T-cell (primary cell): ENCODE measurements at places on chromosomes 16 and 17. TPM values are rescaled to one million over a fixed set of nuclear protein-coding genes. Genes with fewer than 3 reads are reported as not detected.

GRCh38 chr17:15475631-15476354, 8.4 kb upstream of the CDRT4 start:
- DNase-seq = no peak

- DNase-seq = no peak
These were observed 617 bp downstream of the COASY start for GRCh38 chr17:42562388-42563142.

GRCh38 chr16:64206862-64207261, 915.0 kb downstream of the CDH11 start:
- DNase-seq = no peak

DNA sequence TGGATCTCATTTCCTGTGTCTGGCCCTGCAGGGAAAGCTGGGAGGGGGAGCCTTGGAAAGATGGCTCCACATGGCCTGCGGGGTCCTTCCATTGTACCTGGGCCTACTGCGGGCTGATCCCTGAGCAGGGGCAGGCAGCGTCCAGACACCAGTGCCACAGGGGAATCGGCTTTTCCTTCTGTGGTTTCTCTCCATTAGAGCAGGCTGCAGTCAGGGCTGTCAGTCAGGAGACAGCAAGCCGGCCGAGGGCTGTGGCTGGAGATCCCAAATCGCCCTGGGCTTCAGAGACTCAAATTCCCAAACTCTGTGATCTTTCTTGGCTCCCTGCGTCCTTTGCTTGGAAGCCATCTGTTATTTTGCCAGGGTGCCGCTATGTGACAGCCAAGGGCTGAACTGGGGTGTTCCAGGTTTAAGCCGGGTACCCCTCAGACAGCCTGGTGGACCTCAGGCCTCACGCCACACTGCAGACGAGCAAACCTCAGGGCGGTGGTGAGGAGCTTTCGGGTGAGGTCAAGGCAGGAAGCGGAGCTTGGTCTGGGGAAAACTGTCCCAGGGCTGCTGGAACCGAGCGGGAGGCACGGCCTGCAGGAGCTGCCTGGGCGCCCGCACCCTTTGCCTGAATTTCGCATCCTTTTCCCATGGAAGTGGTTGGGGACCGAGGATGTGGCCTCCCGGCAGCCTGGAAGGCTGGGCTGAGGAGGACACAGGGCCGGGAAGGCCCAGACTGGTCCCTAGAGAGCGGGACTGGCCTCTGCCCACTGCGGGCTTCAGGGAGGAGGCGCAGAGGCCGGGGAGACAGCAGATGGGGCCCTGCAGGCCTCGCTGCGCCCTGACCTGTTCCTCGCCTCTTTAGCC, 1.5 kb upstream of the CPNE7 start:
- DNase-seq = no peak

DNA sequence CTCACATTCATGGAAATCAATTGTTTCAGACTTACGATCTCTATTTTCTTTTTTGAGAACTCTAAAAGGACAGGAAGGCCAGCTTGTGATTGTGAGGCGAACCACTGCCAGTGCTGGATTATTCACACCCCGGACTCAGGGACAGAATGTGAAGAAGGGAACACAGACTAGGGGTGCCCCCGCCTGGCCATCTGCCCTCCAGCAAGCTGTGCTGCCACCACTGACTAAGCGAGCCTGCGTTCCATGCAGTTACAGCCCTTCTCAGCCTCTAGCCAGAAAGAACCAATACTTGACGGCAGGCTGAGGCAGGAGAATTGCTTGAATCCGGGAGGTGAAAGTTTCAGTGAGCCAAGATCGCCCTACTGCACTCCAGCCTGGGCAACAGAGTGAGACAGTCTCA, 2.8 kb downstream of the HAGH start:
- no peak for DNase-seq

DNA sequence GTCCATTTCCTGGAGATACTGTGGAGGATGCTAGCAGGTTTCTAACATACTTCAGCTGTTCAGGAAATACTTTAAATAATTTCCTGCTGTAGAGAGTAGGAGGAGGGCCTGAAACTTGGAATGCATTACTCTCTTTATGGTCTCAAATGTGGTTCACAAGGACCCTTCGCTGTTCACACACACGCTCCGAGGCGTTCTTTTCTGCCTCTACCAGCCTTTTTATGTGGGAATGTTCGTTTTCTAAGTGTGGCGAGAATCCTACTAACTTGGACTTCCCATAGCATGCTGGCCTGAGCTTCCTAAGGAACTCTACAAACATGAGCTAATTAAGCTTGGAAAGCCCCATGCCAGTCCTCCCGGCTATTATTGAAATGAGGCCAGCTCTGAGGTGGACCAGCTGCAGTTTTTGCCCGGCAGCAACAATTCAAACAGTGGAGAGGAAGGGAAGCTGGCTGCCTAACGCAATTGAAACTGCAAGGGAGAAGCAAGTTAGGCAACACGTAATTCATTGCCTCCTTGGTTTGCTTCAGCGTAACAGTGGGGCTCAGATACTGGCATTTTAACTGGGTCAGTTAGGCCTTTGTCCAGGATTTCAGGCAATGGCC, 18.9 kb downstream of the KPNA2 start:
- no peak for DNase-seq

DNA sequence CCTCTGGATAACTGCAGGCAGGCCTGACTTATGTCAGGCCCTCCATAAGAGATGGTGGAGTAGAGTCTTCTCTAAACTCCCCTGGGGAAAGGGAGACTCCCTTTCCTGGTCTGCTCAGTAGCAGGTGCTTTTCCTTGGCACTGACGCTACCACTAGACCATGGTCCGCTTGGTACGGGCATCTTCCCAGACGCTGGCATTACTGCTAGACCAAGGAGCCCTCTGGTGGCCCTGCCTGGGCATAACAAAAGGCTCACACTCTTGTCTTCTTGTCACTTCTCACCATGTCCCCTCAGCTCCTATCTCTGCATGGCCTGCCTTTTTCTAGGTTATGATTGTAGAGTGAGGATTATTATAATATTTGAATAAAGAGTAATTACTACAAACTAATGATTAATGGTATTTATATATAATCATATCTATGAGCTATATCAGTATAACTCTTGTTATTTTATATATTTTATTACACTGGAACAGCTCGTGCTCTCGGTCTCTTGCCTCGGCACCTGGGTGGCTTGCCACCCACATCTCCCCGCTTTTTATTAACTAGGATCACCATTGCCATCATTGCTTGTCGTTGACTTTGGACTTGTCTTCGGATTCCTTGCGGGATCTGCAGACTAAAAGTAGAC, 59.8 kb upstream of the ARL4D start:
- peak; percentile 55 for DNase-seq

Gene RPGRIP1L
- total RNA-seq = 3.7 TPM

- DNase-seq = no peak
These were observed 27.8 kb upstream of the GOSR2 start for GRCh38 chr17:46895171-46895570.

GRCh38 chr17:66777689-66778225, 57.2 kb upstream of the CACNG5 start:
- no peak for DNase-seq

DNA sequence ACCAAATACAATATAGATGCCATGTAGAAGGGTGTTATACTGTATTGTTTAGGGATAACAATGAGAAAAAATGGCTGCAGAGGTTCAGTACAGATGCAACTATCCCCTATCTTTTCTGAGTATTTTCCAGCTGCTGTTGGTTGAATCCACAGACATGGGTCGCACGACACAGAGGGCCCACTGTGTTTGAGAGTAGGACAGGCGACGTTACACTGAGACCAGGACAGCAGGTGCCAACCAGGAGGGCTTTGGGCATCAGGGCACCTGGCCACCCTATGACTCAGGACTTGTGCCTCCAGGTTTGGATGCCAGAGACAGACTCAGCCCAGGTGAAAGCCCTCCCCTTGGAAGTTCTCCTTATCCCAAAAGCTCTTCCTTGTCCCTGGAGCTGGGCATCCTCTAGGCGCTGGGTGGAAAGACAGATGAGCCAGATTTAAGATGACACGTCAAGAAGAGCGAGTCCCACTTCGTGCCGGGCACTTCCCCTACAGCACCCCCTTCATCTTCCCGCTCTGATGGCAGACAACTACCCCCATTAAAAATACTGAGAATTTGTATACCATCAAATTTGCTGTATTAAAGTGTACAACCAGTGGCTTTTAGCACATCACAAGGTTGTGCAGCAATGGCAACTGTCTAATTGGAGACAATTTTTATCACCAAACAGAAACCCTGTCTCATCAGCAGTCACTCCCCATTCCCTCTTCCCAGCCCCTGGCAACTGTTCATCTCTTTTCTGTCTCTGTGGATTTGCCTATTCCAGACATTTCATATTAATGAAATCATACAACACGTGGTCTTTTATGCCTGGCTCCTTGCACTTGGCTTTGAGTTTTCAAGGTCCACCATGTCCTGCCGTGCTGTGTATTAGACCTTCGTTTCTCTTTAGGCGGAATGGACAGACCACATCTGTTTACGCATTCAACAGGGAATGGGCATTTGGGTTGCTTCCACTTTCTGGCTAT, 30.6 kb downstream of the TNFRSF13B start:
- no peak for DNase-seq

DNA sequence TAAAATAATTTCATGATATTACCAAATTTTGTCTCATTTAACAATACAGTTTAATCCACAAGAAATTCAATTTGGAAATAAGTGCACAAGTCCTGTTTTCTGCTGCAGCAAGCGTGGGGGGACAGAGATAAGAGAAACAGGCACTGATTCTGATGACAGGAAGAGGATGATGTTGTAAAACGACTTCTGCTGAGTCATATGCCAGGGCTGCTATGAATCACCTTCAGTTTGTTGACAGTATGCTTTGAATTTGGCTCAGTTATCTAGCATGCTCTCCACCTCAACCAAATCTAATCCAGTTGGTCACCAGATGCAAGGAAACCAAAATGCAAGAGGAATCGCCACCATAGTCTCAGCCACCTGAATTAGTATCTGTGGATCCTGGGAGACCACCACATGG, 244.1 kb upstream of the MON1B start:
- DNase-seq = no peak

Gene RAB11FIP4
- 50.1 TPM for total RNA-seq

Gene PHKB
- 67.5 TPM for total RNA-seq

GRCh38 chr17:56319531-56319930, 166.3 kb downstream of the ANKFN1 start:
- no peak for DNase-seq

Gene ENPP7
- 0.15 TPM for total RNA-seq

- DNase-seq = no peak
These were observed 2.1 kb downstream of the TRAF4 start for GRCh38 chr17:28745786-28746411.

DNA sequence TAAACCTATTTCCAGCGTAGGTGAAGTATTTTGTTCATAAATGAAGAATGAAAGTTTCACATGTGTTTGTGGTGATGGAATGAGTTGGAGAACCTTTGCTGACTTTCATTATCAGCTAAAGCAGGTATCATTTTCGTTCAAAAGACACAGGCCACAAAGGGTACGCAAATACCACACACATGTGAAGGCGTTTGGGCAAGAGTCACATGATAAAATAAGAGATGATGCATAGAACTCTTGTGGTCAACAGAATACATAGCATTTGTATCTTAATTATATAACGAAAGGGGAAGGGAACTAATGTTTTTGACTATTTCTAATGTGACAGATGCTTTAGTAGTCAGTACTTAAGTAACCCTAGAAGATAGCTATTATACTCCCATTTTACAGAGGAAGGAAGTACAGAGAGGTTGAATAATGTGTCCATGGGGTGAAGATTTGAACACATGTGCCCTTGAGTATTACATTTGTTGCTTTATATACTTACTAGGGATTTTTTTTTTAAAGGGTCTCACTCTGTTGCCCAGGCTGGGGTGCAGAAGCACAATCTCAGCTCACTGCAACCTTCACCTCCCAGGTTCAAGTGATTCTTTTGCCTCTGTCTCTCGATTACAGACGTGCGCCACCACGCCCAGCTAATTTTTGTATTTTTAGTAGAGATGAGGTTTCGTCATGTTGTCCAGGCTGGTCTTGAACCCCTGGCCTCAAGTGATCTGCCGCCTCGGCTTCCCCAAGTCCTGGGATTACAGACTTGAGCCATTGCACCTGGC, 4.8 kb downstream of the RPA1 start:
- DNase-seq = no peak

- DNase-seq = no peak
These were observed 9.6 kb upstream of the DLX4 start for GRCh38 chr17:49959183-49959935.

- no peak for DNase-seq
These were observed 365.2 kb downstream of the C16orf95 start for GRCh38 chr16:86951831-86952598.

DNA sequence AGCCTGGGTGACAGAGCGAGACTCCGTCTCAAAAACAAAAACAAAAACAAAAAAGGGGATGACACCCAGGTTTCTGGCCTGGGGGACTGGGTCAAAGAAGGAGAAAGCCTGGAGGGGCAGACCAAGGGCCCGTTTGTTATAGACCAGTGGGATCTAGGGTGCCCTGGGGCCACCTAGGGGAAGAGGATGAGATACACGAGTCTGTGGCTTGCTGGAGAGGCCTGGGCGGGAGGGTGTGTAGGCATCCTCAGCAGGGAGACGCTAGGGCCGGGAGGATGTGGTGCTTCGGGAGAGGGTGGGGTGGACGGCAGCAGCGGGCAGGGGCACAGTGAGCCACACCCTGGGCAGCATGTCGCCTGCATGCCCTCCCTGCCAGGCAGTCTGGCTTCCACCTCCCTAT, 17.1 kb upstream of the CRK start:
- no peak for DNase-seq

GRCh38 chr16:49822649-49823370, 33.1 kb downstream of the ZNF423 start:
- DNase-seq = no peak

Gene ZG16
- not detected for total RNA-seq

DNA sequence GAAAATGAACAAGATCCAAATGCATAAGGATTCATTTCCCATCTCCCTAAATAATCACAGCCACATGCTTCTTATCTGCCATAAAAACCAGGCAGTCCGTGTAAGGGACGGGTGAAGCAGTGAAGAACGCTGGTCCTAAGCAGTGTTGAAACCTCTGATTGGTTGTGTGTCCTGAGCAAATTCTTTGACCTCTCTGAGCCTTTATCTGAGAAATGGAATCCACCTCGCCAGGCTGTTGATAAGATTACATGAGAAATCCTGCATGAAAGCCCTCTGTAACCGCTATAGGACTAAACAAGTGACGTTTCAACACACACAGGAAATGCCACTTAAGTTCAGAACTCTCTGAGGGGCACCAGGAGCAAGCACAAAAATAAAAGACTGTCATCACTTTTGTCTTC, 26.8 kb downstream of the GAS7 start:
- peak; percentile 7 for DNase-seq

DNA sequence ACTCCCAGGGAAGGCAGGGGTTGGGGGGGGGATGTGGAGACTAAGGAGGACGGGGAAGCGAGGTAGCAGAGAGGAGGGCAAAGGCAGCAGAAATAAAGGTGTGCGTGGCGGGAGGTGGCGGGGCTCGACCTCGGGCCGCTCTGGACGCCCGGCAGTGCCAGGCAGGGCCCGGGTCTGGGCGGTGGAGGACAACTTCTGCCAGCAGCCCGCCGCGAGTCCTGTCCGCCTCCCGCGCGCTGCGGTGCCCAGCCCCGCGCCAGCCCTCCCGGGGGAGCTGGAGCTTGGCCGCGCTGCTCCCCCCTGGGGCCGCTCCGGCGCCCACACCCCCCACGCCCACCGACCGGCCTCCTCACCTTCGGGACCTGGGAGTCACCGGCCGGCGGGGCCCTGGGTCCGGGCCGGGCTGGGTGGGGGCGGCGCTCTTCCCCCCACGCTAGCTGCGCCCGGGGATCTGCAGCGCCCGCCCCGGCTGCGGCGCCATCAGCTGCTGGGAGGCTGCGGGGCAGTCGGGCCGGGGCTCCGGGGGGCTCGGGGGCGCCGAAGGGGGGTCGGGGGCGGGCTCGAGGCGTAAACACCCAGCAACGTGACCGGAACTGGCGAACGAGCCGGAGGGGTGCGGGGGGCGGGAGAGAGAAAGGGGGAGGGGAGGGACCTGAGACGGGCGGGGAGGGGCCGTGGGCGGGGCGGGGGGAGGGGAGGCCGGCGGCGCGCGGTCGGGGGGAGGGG, at the start of gene CCDC92B:
CCDC92B (minus strand) TSS at position 595 of the 726 bp plus-strand sequence. CDS start 14,507 bp downstream, outside the sequence.
- DNase-seq = no peak
